Spinal cord (tissue), 10 donors: ENCODE measurements at places on chromosomes 3 and 15. TPM values are rescaled to one million over a fixed set of nuclear protein-coding genes. Genes with fewer than 3 reads are reported as not detected.

The FBXW12 gene
- 1.5 TPM for polyA plus RNA-seq

The SNURF gene
- polyA plus RNA-seq: 6.1 TPM

The GOLGA6B gene
- polyA plus RNA-seq: 1.3 TPM

The LRRIQ4 gene
- 0.26 TPM for polyA plus RNA-seq

The C3orf85 gene
- 0.21 TPM for polyA plus RNA-seq

The IP6K1 gene
- 55.7 TPM for polyA plus RNA-seq

The ISL2 gene
- polyA plus RNA-seq: 3.1 TPM

The TBC1D5 gene
- 34.6 TPM for polyA plus RNA-seq

The NEK10 gene
- 6.1 TPM for polyA plus RNA-seq

The PPP1R14D gene
- not detected for polyA plus RNA-seq

The UBAP1L gene
- 26.0 TPM for polyA plus RNA-seq

The C3orf49 gene
- 1.3 TPM for polyA plus RNA-seq

The CCR3 gene
- polyA plus RNA-seq: not detected

The GPR15 gene
- polyA plus RNA-seq: not detected

The CFAP91 gene
- polyA plus RNA-seq: 14.6 TPM

The B3GNT5 gene
- polyA plus RNA-seq: 25.7 TPM

The CLDN18 gene
- polyA plus RNA-seq: 1.3 TPM

The NRG4 gene
- polyA plus RNA-seq: 9.2 TPM

The RUBCN gene
- polyA plus RNA-seq: 58.2 TPM

The ZNF80 gene
- polyA plus RNA-seq: 0.11 TPM

The ZBTB47 gene
- polyA plus RNA-seq: 58.8 TPM

The TGM4 gene
- 0.08 TPM for polyA plus RNA-seq

The GOLGA6A gene
- polyA plus RNA-seq: 0.21 TPM

The DUOXA2 gene
- polyA plus RNA-seq: not detected

The CPN2 gene
- polyA plus RNA-seq: not detected

The TSC22D2 gene
- polyA plus RNA-seq: 35.5 TPM

The GNAT1 gene
- polyA plus RNA-seq: 0.72 TPM

The LAMB2 gene
- 221 TPM for polyA plus RNA-seq

The GPR27 gene
- polyA plus RNA-seq: 35.5 TPM

The ACKR2 gene
- polyA plus RNA-seq: 0.98 TPM

The C3orf80 gene
- polyA plus RNA-seq: 3.6 TPM

The ELL3 gene
- polyA plus RNA-seq: 2.9 TPM

The IQCF2 gene
- not detected for polyA plus RNA-seq

The TRAT1 gene
- polyA plus RNA-seq: not detected

The SLCO2A1 gene
- 12.5 TPM for polyA plus RNA-seq
